ENCODE measurements at places on chromosomes 3 and 15. TPM values are rescaled to one million over a fixed set of nuclear protein-coding genes. Genes with fewer than 3 reads are reported as not detected.

PRKCI gene
- total RNA-seq, result 82.5 TPM

DAPK2 gene
- total RNA-seq, result not detected

CFAP92 gene
- 0.05 TPM for total RNA-seq

NANOGP8 gene
- not detected for total RNA-seq

KBTBD8 gene
- 2.9 TPM for total RNA-seq

SLC28A2 gene
- total RNA-seq, result not detected
